ENCODE measurements at places on chromosomes 4 and X.

GRCh38 chr4:94536049-94536448 lies 84.3 kb downstream of the PDLIM5 start:
- no peak for DNase-seq

DNA sequence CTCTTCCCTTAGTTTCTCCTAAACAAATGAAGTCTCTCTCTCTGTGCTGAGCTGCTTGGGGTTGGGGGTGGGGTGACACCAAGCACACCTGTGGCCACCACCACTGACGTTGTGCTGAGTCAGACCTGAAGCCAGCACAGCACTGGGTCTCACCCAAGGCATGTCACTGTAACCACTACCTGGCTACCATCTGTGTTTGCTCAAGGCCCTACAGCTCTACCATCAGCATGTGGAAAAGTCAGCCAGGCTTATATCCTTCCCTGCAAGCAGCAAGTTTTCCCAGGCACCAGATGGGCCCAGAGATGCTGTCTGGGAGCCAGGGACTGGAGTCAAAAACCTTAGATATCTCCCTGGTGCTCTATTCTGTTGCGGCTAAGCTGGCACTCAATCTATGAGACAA lies 6.9 kb downstream of the CXCL10 start:
- DNase-seq, result no peak

DNA sequence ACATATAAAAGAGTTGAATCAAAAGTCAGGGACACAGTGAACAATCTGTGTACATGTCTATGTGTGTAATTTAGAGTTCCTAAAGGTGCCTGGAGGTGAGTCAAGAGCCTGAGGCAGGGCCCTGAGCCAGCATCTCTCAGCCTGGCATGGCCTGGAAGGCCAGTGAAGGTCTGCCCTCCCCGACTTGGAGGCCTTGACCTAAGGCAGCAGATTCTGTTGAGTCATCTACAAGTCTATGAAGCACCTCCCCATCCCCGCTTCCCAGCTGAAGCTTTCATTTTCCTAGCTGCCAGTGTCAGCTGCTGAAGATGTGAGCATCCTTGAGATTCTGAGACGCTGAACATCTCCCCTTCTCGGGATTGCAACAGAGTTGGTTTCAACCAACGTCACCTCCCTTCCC lies 583.9 kb downstream of the BCOR start:
- no peak for DNase-seq

- no peak for DNase-seq
Observed at GRCh38 chr4:184487503-184487902, 13.2 kb upstream of the IRF2 start.

DNA sequence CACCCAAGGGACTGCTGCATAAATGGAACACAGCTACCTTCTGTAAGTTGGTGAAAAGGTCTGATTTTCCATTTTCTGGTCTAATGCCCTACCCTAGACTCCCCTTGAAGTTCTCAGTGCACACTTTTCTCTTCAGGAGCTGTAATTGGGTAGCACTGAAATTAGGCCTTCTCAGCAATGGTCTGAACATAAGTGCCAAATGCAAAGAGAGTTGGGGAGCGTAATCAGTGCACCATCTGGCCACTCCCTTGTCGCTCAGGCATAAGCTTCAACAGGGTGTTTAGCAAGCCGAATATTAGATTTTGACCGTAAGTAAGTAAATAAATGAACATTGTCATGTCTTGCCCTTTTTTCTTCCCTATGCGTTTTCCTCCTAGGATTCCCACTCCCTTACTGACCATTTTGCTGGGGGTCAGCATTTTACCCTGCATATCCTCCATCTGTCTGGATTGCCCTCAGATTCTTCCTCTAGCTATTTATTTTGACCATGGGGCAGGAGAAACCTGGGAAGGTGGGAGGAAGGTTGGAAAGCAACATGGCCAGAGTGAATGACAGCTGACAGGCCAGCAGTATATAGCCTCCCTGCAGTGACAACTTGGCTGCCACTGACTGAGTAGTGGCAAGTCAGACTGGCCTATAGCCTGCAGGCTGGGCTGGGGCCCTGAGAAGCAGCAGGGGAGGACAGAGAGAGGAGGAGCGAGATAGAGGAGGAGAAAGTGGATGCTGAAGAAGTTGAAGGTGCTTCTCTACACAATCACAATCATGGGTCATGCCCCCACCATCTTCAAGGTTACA lies 2.7 kb downstream of the NHSL2 start:
- no peak for DNase-seq

DNA sequence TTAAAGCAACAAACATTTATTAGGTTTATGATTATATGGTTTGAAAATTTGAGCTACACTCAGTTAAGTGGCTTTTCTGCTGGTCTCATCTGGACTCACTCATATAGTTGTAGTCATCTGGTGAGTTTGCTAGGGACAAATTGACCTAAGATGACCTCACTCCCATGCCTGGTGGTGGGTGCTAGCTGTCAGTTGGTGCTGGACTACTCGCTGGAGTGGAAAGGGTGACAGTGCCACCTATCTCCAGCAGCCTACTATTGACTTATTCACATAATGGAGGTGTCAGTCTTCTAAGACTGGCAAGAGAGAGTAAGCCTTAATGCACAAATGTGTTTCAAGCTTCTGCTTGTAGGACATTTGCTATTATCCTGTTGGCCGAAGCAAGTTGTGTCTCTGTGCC lies 88.2 kb downstream of the TASL start:
- DNase-seq, result no peak

DNA sequence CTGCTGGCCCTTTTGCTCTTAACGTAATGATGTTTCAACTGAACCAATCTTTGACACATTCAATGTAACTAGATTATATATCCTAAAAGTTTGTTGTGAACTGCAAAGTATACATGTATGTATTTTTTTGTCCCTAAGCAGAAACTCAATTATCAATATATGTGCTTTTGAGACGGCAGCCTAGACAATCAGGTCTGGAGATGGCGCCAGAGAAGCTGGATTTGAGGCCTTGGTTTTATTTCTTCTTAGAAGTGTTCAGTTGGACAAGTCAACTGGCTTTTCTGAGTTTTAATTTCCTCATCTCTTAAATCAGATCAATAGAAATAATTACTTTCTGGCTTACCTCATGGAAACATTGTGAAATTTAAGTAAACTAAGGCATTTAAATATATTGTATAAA lies 62.5 kb downstream of the DCAF8L1 start:
- DNase-seq, result no peak

DNA sequence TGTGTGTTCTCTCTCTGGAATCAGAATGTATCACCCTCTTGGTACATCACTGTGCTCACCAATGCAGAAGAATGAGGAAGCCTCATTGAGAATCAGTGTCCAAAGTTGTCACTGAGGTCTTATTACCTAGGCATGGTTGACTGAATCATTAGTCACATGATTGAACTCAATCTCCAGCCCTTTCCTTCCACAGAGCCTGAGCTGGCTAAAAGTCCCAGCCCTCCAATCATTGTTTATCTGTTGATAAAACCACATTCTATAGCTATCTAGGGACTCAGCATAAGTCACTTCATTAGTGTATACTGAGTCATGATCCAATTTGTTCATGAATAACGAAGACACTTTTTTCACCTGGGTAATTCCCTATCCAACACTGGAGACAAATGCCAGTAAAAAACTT lies 396.8 kb downstream of the TRAM1L1 start:
- no peak for DNase-seq

GRCh38 chrX:23904096-23904495 lies 3.6 kb downstream of the APOO start:
- no peak for DNase-seq

DNA sequence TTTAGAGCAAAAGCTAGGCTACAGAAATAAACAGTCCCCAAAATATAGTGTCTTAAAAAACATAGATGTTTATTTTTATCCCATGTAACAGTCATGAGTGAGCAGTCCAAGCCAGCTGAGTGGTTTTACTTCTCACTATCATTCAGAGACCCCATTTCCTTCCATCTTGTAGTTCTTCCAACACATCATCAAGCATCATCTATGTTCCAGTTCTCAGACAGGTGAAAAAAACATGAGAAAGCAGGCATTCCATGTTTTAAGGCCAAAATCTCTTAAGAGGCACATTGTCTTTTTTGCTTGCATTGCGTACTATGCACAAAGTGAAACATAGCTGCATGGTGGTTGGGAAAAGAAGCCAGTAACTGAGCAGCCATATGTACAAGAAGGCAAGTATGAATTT lies 128.6 kb downstream of the ATOH1 start:
- DNase-seq, result no peak

DNA sequence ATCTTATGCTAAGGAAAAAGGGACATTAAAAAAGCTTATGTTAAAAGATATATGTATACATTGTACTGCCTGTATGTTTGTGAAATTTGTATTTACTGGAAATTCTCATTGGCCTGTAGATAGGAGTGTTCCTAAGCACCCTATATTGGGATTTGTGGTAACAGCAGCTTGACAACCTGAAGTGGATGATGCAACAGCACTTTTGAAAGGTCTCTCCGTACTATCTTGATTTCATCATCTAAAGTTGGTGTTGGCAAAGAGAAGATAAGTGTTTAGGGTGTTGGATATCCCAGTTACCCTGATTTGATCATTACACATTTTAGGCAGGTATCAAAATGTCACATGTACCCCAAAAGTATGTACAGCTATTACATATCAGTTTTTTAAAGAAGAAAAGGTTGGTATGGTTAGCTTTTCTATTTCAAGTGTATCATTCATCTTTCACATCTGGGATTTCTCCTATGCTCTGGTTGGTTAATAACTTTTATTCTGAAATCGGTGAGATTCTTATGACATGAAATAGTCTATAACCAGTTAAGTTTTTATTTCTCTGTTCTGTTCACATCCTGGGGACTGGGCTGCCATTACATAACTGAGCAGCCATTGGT lies 10.3 kb downstream of the HADH start:
- DNase-seq, result no peak

DNA sequence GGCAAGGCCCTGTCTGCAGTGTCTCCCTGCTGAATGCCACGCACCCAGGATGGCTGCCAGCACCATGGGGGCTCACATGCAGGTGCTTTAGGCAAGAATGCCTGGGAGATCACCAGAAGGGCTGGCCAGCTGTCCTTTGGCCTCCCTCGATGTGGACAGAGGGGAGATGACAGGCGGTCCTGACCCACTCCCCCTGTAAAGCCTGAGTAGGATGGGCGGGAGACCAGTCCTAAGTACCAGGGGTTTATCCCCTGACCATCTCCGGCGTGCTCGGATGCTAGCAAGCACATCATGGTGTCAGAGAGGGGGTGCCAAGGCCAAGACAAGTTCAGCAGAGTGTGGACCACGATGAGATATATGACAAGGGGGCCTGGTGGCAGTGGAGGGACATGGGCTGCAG lies 5.3 kb downstream of the PDZD4 start:
- DNase-seq, result no peak

- DNase-seq, result no peak
Observed at GRCh38 chrX:107562482-107562881, 65.8 kb upstream of the PRPS1 start.

Measured in stimulated activated CD4-positive, alpha-beta T cell treated with anti-CD3 and anti-CD28 coated beads, TNF-alpha, amount 100 ng/mL, for 1 hour (primary cell).